ENCODE measurements at places on chromosomes 13 and 19.

DNA sequence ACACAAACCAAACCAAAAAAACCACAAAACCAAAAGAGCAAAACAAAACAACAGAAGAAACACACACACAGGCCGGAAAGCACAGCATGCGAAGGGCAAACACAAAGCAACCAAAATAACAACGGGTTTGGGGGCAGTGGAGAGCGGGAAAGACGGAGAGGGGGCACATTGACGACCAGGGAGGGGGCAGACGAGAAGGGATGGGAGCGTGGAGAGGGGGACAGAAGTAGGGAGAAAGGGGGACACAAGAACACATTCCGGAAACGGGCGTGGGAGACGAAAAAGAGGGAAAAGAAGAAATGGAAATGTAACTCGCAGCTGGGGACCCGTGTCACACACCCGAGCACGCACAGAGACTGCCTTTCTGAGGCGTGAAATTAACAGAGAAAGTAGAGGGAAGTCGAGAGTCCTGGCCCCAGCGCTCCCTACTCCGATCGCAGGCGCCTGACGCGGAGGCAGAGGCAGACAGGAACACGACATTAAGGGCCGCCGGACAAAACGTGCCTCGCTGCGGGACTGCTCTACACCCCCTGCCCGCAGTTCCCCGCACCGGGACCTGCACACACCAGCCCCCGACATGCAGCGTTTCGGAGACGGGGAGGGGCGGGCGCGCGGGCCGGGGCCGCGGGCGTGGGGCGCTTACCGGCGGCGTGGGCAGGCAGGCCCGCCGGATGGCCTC, 652 bp downstream of the POU4F1 start:
- peak; percentile 22 for DNase-seq

- DNase-seq, result peak; percentile 44
These were observed 20.5 kb downstream of the DZIP1 start for GRCh38 chr13:95624020-95624419.

DNA sequence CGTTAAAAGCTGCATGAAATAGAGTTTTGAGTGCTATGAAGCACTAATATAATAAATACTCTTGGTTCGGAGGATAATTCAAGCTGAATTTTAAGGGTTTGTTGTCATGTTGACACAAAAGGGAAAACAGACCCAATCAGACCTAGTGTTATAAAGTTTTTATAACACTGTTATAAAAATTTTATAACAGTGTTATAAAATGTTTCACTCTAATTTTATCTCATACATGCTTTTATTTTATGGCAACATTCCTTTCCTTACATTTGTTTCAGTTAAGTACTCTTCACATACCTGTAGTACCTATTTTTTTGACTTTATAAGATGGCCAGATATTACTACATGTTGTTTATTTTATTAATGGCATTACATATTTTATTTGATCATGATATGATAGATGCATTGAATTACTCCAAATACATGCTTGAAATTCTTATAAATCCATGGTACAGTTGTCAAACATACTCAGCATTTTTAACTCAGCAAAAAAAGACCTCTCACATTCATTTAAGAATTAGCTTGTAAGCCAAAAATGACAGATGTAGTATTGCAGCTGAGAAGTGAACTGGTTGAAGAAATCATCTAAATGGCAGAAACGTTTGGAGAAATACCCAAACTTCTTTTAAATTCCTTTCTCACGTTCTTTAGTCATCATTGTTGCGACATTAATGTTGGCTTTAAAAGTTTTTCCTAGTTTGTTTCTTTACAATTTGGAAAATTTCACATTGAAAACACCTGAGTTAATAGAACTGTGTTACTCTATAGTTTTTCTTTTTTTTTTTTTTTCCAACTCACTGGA, 104.5 kb downstream of the PIBF1 start:
- DNase-seq, result no peak

DNA sequence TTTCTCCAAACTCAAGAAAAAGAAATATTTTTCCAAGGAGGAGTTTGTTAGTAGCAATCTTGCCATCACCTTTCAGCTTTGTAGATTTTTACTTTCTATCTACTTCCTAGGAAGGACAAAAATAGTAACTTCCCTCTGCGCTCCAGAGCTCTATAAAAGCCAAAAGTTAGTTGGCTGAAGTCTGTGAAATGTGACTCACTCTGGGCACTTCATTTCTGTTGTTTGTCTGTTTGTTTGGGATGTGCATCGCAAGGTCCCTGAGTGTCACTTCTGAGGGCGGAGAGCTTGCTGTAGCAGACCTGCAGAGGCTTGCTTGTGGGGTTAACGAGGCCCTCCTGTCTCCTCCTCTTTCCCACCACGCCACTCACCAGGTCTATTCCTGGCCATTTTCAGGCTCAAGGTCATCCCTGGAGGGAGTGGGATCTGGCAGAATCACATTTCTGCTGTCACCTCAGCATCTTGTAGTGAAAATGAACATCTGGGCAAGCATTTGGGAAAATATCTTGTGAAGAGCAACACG, 307.6 kb downstream of the GPC6 start:
- peak; percentile 3 for DNase-seq

DNA sequence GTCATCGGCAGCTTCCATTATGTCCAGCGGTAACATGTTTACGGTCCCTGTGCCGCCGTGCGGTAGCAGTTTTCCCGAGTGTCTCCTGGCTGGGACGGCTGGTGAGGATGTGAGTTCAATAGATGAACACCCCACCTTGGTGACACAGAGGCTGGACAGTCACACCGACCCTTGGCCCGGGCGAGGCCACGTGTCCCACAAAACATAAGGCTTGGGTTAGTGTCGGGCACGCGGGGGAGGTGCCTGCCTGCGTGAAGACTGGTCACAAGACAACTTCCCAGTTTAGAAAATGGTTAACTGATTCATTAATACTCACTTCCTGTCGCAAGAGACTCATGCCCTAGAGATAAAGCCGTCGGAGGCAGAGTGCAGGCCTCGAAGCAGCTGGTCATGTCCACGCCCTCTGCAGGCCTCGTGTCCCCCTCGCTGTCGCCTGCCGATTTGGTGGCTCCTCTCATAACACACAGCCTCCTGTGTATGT, 17.2 kb downstream of the RASA3 start:
- DNase-seq, result peak; percentile 59

DNA sequence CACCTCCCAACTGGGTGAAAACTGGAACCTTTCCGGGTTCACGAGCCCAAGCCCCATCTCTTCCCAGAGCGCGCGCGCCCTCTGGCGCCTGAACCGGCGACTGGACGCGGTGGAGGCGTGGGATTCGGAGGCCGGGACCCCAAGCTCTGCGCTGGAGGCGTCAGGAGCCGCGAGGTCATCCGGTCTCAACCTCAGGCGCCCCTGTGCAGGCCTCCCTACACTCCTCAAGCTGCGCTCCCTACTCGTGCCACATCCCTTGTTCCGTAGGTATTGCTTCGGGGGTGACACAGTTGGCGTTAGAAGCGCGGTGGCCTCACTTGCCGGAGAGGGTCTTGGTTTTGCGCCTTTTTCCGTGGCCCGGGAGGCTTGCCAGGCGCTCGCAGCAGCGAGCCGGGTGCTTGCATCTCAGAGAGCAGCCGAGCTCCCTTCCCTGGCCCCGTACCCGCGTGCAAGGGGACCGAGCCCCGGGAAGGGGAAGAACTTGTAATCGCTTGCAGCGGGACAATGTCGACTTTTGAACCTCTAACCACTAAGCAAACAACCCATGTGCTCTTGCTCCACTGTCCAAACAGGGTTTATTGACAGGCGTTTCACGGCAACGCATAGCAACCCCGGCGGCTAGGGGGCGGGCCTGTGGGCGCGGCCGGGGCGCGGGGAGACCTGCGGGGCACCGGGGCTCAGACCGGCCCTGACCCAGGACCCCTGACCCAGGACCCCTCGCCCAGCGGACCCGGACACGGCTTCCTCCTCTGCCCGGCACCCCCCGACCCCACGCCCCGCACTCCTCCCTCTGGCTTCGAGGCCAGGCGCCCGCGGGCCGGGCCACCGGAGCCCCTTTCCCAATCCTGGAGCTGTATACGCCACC, 8.5 kb downstream of the CDX2 start:
- peak; percentile 55 for DNase-seq

GRCh38 chr19:33266974-33267484, 35.3 kb downstream of the CEBPA start:
- DNase-seq, result no peak

DNA sequence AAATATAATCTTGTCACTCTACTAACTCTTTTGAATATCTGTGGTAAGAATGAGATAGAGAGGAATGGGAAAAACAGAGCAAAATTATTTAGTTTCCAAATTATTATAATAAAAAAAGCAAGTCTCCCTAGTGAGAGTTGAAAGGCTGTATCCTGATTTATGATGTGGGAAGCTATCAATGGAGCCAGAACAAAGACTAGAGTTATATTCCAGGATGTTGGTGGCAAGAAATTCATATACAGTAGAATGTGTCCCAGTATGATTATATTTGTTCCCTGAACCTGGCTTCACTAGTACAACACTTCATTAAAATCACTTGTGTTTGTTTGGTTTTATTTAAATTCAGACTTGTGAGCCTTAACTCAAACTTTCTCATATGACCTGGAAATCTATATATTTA, 630.3 kb downstream of the GPC5 start:
- DNase-seq, result no peak

GRCh38 chr13:98847780-98848179, 95.3 kb upstream of the SLC15A1 start:
- no peak for DNase-seq

DNA sequence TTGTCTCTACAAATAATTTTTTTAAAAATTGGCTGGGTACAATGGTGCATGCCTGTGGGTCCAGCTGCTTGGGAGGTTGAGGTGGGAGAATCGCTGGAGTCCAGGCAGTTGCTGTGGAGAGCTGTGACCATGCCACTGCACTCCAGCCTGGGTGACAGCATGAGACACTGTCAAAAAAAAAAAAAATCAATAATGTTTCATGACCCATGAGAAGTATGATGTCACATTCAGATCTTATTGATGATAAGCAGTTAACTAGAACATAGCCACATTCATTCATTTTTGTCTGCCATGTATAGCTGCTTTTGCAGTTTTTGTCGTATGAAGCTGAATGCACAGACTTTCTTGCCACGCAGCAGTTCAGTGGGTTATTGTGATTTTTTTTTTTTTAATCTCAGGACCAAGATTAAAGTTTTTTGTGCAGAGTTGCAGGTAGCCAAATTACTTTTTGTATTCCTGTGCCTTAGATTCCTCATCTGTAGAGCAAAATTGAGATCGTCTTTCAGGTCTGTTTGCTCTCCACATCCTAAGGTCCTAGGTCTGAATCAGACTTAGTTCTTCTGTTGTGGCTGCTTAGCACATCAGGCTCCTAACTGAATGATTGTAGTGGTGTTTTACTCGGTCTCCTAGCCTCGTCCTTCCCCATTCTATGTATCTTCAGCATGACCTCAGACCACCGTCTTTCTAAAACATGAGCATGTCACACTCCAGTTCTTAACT, 145.2 kb downstream of the GGACT start:
- DNase-seq, result no peak

DNA sequence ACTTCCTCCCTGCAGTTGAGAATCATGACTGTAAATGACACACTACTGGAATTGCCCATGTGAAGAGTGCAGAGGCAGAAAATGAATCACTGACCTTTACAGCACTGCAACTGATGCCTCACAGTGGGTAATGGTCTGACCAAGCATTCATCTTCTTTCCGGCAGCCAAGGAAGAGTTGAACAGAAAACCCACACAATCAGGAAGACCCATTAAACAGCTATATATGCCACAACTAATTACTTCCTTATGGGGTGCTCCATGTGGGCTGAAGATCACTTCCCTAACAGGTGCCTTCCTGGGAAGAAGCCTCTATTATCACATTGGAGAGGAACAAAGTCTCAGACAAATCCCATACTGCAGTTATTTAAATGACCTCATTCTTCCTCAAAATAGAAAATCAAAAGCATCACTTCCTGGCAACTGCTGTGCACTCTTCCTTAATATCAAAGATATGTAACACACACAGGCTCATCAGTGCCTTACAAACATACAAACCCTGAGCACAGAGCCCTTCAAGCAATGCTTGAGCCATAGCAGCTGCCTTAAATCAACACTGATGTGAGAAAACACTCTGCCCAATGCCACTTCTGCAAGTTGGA, 45.8 kb downstream of the RUBCNL start:
- no peak for DNase-seq

- peak; percentile 87 for DNase-seq
These were observed 43.1 kb downstream of the CEBPG start for GRCh38 chr19:33416307-33417215.

GRCh38 chr13:98273824-98274742, 97.0 kb upstream of the RNF113B start:
- no peak for DNase-seq

DNA sequence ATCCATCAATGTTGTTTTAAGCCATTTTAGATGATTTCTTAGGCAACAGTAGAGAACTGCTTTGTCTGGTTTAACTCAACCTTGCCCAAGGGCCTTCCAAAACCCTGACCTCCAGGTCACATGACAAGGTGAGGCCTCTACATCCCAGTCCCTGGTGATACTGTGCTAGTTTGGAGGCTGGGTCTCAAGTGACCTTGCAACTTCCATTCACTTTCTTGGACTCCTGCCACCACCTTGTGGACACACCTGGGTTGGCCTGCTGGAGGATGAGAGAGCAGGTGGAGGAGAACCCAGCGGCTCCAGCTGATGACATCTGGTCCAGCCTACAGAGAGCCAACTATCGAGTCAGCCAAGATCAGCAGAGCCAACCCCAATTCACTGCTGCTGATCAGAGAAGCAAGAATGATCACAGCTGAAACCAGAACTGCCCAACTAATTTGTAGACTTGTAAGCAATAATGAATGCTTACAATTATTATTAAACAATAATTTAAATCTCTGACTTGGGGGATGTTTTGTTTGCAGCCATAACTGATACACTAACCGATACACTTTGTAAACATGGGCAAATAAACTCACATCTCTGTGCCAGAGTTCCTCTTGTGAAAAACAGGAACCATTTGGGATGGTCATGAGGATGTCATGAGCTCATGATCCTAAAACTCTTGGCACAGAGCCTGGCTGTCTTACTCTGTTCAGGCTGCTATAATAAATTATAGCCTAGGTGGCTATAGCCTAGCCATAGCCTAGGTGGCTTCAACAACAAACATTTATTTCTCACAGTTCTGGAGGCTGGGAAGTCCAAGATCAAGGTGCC, 11.5 kb downstream of the FAM187B start:
- no peak for DNase-seq

DNA sequence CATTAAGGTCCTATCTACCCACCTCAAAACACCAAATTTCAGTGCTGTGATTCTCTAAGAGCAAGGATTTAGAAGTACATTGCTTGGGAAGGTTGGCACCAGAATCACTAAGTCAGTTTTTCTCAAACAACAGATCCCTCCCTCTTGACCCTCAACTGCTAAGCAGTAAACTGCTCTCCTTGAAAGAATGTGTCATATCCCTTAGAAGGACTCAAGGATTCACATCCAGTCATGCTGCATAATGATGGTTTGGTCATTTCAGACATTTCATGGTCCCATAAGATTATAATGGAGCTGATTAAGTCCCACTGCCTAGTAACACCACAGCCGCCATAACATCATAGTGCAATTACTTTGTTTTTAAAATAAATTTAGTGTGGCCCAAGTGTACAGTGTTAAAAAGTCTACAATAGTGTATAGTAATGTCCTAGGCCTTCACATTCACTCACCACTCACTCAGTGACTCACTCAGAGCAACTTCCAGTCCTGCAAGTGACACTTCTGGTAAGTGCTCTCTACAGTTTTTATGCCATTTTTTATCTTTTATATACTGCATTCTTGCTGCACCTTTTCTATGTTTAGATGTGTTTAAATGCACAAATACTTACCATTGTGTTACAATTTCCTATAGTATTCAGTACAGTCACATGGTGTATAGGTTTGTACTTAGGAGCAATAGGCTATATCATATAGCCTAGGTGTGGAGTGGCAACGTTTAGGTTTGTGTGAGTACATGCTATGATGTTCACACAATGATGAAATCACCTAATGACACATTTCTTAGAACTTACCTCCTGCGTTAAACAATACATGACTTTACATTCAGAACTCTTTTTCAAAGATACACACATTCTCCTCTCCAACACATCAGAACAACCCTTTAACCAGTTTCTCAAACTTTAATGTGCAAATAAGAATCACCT, 15.7 kb upstream of the CCDC169 start:
- peak; percentile 11 for DNase-seq

Measured in AG08396 (cell line).